ENCODE measurements at places on chromosomes 13 and 19.

- no peak for DNase-seq
These were observed 375.6 kb downstream of the COG6 start for GRCh38 chr13:40031031-40031430.

DNA sequence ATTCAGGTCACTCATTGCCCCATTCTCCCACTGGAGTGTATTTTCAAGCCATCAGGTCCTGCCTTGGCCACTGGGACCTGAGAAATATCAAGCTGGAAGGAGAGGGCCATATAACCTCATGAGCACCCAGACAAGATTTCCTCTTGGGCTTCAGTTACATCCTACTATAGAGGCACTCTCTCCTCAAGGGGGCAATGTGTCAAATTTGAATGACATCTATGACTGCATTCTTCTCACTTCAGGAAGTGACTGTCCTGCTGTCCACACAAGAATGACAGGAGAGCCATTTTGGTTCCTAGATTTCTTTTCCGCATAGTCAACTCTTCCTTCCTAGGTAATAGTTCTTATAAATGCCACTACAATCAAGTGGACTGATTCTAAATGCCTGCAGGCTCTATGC lies 416.2 kb downstream of the DIAPH3 start:
- no peak for DNase-seq

- no peak for DNase-seq
These were observed 610.4 kb downstream of the TBC1D4 start for GRCh38 chr13:74871369-74872070.

GRCh38 chr19:18440936-18441803 lies 3.2 kb upstream of the ISYNA1 start:
- DNase-seq = no peak

DNA sequence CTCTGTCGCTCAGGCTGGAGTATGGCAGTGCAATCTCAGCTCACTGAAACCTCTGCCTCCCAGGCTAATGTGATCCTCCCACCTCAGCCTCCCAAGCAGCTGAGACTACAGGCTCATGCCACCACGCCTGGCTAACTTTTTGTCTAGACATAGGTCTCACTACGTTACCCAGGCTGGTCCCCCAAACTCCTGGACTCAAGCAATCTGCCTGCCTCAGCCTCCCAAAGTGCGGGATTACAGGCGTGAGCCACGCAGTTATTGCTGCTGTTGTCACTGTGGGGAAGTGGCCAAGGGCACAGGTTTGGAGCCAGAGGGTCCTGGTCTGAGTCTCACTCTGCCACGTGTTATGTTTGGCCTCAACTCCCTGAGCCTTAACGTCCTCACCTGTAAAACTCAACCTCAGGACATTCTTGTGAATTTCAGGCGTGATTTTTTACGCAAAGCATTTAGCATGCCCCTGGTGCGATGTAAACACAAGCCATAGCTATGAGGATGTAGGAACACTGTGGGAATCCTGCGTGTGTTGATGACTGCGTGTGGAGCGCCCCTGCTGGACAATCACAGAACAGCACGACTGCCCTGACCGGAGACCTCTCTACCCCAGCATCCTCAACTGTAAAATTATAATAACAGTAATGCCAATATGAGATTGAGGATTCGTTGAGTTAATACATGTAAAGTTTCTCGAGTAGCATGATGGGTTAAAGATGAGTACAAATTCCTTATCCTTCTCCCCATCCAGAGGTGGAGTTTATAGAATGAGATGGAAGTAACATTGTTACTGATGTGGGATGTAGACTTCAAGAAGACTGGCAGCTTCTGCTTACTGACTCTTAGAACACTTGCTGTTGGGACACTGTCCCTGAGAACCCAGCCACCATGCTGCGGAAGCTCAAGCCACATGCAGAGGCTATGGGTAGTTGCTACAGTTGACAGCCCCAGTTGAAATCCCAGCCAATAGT lies 41.8 kb upstream of the PNMA8B start:
- peak; percentile 65 for DNase-seq

DNA sequence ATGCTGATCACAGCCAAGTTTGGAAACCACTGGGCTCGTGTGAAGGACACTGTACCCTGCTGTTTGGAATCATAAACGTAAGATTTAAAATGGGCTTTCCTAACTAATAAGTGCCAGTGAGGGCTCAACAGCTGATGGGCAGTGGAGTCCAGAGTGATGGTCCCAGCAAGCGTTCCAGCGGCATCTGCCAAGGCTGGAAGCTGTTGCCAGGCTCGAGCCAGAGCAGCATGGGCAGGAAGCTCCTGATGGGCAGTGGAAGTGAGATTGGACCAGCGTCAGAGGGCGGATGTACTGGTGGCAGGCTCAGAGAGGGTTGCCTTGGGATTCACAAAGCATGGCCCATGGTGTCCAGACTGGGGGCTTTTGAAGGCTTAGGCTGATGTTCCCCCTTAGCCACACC lies 30.2 kb downstream of the COL4A2 start:
- DNase-seq = no peak

- no peak for DNase-seq
These were observed 250.9 kb upstream of the HTR2A start for GRCh38 chr13:47147812-47148119.

DNA sequence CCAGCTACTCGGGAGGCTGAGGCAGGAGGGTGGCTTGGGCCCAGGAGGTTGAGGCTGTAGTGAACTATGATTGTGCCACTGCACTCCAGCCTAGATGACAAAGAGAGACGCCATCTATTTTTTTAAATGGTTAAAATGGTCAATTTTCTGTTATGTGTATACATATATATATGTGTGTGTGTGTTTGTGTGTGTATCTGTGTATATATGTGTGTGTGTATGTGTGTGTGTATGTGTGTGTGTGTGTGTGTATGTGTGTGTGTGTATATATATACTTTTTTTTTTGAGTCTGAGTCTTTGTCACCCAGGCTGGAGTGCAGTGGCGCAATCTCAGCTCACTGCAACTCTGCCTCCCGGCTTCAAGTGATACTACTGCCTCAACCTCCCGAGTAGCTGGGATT lies 42.9 kb upstream of the KLF2 start:
- no peak for DNase-seq

- DNase-seq = no peak
These were observed 53.3 kb downstream of the MYO16 start for GRCh38 chr13:108682714-108683113.

DNA sequence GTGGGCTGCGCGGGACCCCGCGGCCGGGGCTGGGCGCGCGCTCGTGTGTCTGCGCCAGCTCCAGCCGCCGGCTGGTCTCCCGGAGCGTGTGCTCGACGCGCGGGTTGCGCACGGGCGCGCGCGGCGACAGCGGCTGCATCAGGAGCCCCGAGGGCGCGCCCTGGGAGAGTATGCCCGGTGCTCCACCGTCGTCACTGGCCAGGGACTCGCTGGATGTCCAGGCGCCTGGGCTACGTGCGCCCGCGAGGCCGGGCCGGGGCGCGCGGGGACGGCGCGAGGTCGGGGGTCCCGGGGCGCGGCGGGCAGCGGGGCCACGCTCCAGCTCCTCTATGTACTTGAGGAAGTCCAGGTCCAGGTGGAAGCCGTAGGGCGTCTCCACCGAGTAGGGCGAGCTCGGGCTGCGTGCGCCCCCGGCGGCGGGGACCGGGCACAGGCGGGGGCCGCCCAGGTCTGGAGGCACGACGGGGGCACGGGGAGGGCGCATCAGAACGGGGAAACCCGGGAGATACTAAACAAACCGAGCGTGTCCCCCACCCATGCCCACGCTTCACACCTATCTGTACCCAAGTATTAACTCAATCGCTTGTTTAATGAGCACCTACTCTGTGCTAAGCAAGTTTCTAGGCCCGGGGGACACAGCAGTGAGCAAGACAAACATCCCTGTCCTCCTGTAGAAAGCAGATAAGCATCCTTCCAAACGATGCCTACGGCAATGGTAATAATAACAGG lies 7.6 kb downstream of the KANK3 start:
- DNase-seq = no peak

- no peak for DNase-seq
These were observed 100.8 kb upstream of the WASF3 start for GRCh38 chr13:26456650-26457049.

DNA sequence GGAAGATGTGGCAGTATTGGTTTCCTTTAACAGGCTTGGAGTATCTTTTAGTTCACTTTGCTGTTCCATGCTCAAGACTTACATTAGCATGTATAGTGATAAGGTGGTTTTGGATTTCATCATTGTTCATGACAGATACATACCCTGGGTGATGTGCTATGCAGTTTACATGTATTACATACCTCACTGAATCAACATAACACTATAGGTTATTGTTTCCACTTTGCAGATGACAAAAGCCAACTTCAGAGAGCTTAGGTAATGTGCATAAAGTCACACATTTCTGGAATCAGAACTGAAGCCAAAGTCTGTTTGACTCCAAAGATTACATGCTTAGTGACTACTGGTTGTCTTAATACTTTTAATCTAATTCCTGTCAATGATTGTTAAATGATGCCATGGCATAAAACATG lies 7.1 kb downstream of the COMMD6 start:
- no peak for DNase-seq

GRCh38 chr13:20566468-20566897 lies 474 bp upstream of the IFT88 start:
- no peak for DNase-seq

DNA sequence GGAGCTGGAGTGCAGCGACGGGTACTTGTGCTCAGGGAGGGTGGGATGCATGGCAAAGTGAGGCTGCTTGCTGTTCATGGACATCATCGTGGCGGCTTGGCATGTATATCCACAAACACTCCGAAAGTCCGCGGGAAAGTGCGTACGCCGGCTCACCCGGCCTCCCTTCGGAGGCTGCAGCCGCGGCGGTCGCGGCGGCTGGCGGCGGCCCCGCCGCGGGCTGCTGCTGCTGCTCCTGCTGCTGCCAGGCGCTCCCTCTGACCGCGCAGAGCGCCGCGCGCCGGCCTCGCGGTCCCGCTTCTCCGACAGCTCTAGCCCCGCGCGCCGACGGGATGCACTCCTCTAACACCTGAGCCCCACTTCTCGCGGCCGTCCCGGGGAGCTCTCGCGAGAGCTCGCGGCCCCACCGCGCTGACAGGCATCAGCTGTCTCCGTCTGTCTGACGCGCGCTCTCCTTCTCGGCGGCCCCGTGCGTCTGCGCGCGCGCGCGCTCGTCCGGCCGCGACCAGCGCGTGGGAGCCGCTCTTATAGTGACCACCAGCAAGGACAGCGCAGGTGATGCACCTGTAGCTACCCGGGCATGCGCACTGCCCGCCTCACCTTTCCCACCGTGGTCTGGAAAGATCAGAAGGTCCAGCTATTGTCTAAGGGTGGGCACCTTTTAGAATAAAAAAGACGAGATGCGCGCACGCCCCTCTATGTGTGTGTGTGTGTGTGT lies at the start of gene POU4F1:
TSS of gene POU4F1 (minus strand) at position 313 of the 718 bp plus-strand sequence. CDS start at position 87, 226 bp downstream.
- DNase-seq = peak; percentile 50

GRCh38 chr13:38850868-38851626 lies 139.6 kb downstream of the STOML3 start:
- DNase-seq = no peak

DNA sequence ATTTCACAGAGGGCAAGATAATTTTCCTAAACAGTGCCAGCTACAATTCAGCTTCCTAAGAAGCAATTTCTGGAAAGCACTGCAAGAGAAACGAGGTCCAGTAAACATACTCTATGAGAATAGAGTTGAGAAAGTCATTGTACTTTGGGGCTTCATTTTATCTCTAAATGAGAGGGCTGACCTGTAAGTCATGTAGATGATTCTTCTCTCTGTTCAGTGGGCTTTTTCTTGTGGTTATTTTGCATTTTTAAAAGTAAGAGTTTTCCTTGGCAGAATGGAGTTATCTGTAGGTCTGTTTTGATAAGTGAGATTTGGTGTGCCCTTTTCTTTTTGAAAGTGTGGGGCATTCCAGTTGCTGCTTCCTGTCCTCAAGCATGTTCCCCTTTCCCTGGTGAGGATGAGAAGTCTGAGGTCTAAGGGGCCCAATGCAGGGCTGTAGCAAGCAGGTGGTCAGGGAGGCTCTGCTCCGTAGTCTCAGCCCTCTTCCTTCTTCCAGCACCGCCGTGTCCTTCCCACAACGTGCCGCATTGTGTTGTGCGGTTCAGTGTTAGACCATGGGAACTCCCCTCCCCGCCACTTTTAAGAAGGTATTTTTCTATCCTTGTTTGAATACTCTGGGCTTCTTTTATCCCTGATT lies 86.3 kb downstream of the ARHGEF7 start:
- no peak for DNase-seq

- no peak for DNase-seq
These were observed 560.2 kb upstream of the SPRY2 start for GRCh38 chr13:80901111-80901510.

DNA sequence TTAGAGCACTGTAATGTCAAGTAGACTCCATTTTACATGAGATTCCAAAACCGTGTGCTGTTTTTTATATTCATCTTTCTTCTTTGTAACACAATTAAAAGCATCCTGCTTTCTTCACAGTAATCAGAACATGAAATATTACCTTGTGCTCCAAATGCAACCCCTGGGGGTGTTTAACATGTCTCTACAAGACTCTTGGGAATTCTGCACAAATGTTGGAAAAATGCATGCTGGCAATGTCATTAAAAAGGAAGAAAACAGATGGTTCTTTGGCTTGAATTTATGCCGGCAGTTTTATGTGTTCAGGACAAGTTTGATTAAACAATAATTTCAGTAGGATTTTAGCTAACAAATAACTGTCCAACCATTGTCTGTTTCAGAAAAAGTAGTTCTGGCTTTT lies 159.1 kb downstream of the LIG4 start:
- no peak for DNase-seq

GRCh38 chr19:10289836-10290356 lies at the start of gene ICAM5:
Gene ICAM5, plus strand, starts transcription at chr19:10289952. Its CDS starts 92 bp downstream, at chr19:10290044.
- peak; percentile 38 for DNase-seq

DNA sequence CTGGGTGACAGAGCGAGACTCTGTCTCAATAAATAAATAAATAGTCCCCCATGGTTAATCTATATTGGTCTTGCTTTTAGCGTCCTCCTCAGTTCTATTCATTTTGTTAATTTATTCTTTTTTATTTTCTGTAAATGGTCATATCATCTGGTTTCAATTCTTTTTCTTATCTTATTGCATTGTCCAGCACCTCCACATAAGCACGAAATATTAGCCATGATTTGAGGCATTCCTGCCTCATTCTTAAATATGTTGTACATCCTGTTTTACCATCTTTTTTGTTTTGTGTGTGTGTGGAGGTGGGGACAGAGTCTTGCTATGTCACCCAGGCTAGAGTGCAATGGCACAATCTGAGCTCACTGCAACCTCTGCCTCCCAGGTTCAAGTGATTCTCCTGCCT lies 24.6 kb upstream of the CCDC124 start:
- DNase-seq = no peak

DNA sequence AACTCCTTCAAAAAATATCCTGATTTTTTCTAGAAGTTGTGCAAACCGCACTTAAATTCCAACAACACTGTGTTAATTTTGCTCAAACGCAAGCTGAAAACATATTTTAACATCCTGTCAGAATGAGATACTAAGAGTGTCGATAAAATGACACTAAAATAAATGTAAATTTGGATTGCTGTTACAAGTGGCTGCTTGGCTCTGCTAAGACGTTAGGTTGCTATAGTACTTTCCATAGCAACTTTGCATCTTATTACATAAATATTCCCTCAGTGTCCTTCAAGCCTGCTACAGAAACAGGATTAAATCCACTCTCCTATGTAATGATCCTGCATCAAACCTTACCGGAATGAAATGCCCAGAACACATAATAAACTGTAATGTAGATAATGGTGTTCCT lies 292.1 kb downstream of the DNAJC15 start:
- DNase-seq = no peak

Data from activated CD4-positive, alpha-beta T cell treated with anti-CD3 and anti-CD28 coated beads, Interleukin-2, amount 50 U/mL, for 1 hour (primary cell).